Esophagus squamous epithelium (tissue), 5 donors: ENCODE measurements at places on chromosomes 11 and 22.

DNA sequence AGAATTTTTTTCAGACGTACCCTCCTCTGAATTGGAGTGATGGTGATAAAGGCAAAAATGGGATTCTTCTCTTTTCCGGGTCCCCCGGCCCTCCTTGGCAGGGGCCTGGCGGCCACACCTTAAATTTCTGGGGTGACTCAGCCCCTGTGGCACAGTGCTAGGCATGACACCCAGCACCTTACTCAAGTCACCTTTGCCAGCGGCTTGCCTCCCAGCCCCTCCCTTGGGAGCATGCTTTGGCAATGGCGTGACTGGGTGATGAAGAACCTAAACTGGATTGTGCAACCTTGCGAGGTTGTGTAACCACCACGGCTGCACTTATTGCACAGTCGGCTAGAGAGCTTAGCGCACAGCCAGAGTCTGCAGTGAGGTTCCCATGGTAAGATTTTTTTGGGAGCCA, 16.2 kb upstream of the LDLRAD3 start:
- peak; percentile 3 for DNase-seq

DNA sequence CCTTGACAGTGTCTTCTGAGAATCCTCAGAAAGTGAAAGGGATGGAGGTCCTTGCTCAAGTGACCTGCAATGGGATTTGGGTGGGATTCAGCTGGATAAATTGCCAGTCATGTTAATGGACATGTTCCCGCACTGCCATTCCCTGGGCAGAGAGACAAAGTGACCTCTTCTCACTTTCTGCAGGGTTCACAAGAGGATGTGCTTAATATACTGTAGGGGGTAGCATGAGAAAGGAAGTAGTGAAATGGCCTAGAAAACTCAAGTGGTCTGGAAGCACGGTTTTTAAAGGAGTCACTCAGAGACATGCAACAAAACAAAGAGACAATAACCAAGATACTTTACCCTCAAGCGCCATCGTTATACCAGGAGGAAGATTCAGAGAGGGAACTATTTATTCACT, 70.2 kb downstream of the NELL1 start:
- no peak for DNase-seq

DNA sequence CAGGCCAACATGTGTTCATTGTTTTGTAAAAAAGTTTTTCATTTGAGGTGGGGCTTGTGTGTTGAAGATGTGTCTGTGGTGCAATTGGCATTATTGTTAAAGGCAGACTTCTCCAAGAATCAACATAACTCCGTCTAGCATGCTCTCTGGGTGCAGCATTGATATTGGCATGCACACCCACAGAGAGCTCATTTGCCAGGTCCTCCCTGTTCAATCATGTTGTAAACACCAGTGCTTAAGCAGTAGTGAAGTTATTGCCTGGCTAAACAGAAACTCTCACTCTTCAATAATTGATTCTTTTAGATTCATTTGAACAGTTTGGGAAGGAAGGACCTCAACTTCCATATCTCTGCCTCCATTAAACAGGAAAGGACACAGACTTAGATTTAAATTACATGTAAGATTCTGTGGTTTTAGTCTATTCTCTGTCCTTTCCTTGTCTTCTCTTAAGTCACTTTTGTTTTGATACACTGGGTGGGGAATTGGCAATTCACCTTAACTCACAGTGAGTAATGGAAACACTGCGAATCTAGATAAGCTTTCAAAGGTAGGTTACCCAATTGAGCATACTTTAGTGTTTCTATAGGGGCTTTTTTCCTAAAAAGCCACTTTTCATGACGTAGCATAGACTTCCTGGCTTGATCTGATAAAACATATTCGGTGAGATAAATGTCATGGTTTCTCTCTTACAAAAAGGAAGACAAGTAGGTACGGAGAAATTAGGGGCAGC, 30.8 kb upstream of the EXPH5 start:
- DNase-seq: no peak

- no peak for DNase-seq
Observed at GRCh38 chr22:43077121-43077877, 11.9 kb downstream of the TTLL1 start.

DNA sequence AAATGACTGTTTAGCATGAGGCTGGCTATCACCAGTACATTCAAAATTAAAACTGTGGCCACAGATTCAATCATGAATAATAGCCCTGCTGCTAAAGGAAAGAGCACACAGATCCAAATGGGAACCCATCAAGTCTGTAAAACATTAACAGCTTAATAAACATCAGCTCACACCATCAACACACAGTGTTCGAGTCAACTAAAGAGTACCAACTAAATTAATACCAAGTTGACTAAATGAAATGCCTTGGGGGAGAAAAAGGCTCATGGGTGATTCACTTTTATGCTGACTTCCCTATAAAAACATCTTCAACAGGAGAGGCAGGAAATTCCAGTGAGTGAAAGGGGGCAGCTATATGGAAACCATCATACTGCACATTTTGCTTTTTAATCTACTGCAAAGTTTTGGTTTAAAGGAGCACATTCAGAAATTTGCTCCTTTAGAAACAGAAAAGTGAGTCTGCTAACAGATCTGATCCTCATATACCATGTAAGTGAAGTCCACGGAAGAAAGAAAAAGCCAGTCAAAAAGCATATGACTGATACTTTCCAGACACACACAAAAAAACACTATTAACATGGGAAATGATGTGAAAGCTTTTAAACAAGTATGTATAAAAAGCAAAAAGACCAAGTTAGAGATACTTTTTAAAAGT, 16.3 kb downstream of the LGR4 start:
- no peak for DNase-seq

DNA sequence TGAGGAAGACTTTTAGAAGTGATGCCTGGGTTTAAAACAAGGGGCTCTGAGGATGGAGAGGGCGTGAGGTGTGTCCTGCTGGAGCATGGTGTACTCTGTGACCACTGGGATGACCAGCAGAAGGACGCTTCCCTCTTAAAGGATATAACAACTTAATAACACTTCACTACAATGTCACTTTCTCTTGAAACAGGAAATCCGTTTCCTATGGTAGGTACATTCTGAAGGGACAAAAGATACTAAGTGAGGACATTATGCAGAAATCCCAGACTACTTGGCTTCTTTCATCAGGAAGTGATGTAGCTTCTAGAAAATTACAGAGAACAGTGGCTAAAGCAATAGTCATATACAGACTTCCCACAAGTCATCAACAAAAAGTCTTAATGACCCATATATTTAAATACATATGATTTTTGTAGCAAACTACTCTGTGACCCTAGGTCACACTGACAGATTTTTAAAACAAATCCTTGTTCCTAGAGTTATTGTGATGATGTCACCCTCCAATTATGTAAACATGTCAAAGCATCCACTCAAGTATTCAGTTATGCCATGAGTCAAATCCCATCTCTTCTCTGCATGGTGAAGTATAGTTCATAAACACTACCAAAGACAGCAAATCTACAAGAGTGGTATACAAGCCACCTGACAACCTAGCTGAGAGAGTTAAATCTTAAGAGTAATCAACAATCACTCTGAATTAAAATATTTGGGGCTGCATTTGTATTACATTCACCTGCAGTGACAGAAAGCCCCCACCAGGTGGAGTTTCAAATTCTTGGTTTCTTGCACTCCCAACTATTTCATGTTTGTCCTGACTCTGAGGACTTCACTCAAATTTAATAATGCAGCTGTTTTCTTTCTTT, 32.8 kb downstream of the PITPNB start:
- DNase-seq: no peak

DNA sequence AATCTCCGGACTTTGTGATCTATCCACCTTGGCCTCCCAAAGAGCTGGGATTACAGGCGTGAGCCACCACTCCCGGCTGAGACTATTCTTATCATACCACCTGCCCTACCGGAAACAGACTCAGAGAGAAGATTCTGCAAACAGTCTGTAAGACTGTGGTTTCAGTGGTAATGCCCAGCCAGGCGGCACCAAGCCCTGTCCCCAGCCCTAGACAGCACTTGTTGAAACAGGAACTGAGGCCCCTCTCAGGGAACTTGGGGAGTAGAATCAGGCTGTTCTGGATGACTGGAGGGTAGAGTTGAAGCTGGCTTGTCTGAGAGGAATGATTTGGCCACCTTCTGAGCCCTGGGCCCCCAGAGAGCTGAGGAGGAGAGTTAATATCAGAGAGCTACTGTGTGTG, 1.3 kb upstream of the INSC start:
- DNase-seq: no peak

GRCh38 chr11:123977731-123978347, at the start of gene OR10S1:
Gene OR10S1, minus strand, starts transcription at chr11:123977781. Its CDS starts 117 bp downstream, at chr11:123977664.
- no peak for DNase-seq

DNA sequence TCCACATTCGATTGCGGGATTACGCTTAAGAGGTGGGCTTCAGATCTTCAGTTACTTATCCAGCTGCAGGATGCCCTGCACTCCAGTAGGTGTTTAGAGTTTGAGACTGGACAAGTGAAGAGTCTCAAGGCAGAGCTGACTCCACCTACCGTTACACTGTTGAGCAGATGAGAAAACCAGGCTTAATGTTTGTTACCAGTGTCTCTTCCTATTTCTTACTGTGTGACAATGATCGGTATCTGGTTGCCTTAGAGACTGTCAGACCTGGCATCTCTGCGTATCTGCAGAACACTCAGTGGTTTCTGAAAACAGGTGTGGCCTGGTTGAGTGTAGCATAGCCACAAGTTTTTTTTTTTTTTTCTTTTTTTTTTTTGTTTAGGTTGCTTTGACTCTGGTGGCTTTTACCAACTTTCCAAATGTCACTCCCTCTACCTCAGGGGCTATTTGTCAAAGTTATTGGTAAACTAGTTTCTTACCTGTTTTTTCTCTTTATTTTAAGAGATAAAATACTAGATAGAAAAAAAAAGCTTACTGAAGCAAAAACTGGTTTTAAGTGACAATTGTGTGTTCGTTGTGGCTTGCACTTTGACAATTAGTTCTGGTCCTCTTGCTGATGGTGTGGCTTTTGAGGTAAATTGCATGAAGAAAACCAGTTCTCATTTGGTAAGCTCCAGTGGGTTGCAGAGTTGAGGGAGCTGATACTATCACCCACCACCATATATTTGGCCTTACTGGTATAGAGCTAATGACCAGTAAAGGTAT, 284.8 kb downstream of the ETS1 start:
- DNase-seq: no peak

GRCh38 chr11:849951-850774, 7.5 kb downstream of the TSPAN4 start:
- DNase-seq: no peak

GRCh38 chr11:85848006-85848405, 7.2 kb upstream of the CCDC83 start:
- no peak for DNase-seq

GRCh38 chr22:37677493-37677974, 2.1 kb downstream of the LGALS1 start:
- DNase-seq: no peak

DNA sequence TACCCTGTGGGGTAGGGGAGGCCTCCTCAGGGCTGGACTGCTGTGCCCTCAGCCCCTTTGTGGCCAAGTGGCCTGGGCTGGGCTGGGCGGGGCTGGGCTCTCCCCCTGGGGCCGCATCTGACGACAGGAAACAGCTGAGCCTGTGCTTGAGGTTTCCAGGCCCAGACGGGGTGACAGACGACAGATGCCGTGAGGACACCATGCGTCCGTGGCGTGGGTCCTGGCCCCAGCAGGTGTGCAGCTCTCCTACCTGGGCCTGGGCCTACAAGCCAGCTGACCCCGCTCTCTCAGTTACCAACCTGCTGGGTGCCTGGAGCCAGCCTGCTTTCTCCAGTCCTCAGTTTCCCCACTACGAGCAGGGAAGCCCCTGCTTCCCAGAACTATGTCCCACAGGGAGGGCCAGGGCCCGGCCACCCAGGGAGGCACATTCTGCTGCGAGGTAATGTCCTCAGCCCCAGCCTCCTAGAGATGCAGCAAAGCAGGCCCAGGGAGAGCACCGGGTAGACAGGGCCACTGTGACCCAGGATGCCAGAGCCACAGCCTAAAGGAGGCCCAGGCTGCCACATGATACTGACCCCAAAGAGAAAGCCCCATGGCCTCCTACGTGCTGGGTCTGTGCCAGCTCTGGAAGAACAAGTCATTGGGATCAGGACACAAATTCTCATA, 181.3 kb downstream of the IGLL1 start:
- DNase-seq: no peak

DNA sequence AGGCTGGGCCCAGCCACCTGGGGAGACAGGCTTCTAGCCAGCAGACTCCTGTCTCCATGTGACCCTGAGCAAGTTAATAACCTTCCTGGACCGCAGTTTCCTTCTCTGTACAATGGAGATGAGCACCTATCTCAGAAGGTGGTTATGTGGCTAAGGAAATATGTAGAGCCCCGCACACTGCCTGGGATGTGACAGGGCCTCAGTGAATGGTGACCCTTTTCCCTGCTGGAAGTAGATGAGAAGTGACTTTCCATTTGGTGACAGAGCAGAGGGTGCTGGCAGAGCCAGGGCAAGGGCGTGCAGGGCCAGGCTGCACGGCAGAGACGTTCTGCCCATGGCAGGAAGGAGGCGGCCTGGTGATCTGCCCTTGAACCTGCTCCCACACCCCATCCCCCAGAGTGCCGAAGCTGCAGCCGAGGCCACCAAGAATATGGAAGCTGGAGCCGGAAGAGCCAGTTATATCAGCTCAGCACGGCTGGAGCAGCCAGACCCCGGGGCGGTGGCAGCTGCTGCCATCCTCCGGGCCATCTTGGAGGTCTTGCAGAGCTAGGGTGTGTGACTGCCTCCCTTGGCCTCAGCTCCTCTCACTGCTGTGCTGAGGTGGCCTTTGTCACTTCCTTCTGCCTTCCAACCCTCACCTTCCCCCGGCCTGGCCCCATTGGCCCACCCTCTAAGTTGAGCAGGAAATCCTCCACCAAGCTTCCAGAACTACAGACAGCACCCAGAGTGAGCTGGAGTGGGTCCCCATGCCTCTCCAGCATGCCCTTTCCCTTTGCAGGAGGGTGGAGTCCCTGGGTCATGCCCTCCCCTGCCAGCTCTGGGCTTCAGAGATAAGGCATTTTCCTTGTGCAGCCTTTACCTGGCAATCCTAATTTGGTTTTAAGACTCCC, 13.2 kb downstream of the TKFC start:
- DNase-seq: no peak

GRCh38 chr11:124894606-124895430, 2.8 kb downstream of the ROBO4 start:
- no peak for DNase-seq

- peak; percentile 47 for DNase-seq
Observed at GRCh38 chr22:31084811-31085492, 3.8 kb downstream of the SMTN start.

GRCh38 chr22:43279867-43280522, 63.2 kb downstream of the SCUBE1 start:
- DNase-seq: no peak

DNA sequence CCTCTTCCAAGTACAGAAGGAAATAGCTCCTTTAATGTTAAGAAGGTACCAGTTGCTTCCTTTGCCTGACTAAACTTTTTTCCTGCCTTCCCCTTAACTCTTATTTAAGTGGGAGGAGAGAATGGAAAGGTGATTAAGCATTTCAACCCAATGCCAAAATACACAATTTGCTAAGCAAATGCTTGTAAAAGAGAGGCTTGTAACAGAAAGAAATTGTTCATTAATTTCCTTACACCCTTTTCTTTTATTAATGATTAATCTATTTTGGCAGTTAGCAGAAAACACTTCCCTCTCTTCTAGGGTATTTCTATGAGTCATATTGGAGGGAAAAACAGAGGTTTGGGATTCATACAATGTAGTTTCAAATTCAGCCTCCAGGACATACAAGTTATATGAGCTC, 427.6 kb upstream of the FAT3 start:
- no peak for DNase-seq
